GDM1 (cell line): ENCODE measurements at places on chromosomes 2 and 18.

- no peak for DNase-seq
Measured at GRCh38 chr2:200336980-200337615, 30.6 kb downstream of the SPATS2L start.

DNA sequence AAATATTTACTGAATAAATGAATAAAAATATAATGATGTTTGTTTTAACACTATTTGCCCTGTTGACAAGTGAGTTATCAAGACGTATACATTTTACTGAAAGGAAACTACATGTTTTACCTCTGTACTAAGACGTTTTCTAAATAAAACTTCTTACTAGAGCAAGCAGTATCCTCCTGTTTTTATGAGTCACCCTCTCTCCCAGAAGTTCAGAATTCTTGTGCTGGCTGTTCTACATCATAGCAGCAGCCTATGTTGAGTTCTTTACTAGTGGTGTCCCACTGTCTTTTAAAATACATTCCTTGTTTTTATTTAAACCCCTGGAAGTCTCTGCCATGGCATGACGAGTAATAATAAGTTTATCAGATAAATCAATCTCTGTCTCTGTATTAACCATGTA, 297.4 kb downstream of the CALCRL start:
- no peak for DNase-seq

GRCh38 chr2:122180972-122181371, 425.5 kb downstream of the TSN start:
- DNase-seq = no peak

DNA sequence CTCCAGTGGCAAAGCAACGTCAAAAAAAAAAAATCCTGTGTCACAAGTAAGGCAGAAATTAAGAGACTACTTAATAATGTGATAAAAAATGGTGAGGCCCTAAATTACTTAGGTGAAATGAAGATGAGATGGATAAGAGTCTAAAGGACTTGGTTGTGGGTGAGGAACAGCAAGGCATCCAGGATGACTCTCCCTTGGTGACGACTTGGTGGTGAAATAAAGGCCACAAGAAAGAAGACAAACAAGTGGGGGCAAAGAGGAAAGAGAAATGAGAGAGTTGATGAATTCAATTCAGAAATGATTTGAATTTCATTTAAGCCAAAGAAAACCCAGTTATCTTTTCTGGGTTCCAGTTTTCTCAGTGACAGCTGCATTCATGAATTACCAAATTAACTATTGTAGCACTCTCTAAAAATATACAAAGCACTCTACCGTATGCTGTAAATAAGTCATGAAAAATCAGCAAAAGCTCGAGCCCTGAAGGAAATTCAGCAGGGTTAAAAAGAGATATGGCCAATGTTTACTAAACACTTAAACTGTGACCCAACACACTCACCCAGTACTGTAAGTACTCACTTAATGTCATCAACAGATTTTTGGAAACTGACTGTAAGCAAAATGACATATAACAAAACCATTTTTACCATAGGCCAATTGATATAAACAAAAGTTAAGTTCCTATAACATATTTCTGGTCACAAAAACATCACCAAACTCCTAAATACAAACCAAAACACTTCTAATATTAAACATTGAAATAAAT, 1.4 kb downstream of the METTL8 start:
- no peak for DNase-seq

- no peak for DNase-seq
Measured at GRCh38 chr2:27885234-27885633, 5.0 kb downstream of the RBKS start.

GRCh38 chr2:174051741-174052583, 86.8 kb upstream of the SP3 start:
- no peak for DNase-seq

- DNase-seq = no peak
Measured at GRCh38 chr2:233009661-233010060, 3.4 kb downstream of the NGEF start.

DNA sequence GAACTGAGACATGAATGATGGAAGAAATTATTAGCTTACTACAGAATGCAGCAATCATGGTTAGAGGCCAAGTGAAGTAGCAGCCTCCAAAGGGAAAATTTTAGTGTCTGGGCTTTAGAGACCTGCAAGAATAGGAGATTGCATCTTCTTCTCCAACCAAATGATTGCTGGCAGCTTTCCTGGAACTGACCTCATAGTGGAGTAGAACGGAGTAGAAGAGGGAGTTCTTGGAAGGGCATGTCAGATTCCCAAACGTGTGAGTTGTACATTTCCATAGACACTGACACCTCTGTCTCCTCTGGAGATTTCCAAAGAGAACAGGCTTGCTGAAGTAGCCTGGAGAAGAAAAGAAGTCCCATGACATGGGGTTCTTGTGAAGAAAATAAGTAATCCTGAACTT, 169.8 kb upstream of the ERBB4 start:
- DNase-seq = no peak

DNA sequence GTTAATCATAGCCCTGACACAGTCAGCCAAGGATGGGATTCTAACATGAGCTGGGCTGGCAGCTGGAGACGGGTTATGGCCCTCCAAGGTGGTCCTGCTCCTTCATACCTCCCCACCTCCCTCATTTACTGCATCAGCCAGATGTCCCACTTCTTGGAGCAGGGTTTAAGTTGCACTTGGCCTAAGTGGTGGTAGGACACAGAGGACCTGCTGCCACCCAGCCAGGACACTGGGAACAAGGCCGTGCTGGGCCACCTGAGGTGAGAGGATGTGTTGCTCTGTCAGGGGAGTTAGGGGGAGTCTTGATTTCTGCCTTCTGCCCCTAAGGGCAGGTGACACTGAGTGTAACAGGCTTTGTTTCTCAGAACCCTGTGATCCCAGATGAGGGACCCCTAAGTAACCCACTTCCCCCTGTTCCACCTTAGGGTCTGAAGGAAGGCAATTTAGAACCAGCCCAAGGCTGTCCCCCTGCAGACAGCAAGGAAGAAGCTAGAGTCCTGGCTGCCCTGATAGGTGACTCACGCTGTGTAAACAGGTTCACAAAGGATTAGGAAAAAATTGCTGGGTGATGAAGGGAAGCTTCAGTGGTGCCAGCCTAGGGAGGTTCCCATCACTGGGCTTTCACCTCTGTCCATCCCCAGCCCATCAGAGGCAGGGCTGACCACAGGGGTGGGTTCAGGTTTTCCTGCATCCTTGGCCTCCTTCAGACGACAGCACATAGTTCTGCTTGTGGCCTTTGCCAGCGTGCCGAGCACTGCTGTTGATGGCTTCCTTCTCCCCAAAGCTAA, 114.3 kb upstream of the MCFD2 start:
- no peak for DNase-seq

DNA sequence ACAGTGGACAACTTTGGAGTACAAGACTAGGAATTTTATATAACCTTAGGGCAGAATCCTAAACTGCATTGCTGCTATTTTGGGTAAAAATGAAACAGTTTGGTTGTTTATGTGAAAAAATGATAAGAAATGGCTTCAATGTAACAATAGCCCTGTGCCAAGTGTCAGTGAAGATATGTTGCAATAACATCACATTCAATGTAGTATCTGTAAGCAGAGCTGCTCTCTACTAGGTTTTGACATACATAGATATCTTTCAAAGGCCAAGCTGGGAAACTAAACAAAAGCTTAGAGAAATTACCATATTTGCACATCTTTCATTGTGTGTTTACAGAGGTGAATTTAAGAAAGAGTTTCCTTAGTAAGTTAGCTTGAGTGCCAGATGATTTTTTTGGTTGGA, 135.0 kb upstream of the DOK6 start:
- no peak for DNase-seq

DNA sequence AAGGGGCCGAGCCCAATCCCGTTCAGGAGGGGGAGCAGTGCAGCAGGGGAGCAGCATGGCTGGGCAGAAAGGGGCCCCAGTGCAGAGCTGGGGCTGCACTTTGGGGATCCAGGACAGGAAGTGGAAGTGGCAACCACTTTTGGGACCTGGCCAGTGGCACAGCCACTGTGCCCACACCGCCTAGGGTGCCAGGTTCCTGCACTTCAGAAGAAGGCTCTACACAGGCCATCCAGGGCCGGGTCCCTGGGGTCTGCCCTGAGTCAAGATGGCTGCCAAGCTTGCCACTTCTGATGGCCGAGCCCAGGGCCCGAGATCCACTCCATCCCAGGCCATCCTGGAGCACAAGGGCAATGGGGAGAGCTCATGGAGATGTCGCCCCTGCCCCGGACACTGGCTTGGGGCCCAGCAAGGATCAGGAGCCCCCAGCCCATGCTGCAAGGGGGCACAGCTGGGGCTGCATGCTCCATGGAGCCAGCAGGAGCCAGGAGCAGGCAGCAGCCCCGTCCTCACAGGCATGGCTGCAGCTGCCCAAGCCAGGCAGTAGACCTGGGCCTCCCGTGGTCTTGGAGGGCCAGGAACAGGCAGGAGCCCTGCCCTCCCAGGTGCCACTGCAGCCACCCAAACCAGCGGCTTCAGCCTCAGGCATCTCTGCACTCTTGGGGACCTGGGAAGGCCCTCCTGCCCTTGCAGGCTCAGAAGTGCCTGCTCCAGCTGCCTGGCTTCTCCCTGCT, 35.0 kb upstream of the ID2 start:
- DNase-seq = no peak

DNA sequence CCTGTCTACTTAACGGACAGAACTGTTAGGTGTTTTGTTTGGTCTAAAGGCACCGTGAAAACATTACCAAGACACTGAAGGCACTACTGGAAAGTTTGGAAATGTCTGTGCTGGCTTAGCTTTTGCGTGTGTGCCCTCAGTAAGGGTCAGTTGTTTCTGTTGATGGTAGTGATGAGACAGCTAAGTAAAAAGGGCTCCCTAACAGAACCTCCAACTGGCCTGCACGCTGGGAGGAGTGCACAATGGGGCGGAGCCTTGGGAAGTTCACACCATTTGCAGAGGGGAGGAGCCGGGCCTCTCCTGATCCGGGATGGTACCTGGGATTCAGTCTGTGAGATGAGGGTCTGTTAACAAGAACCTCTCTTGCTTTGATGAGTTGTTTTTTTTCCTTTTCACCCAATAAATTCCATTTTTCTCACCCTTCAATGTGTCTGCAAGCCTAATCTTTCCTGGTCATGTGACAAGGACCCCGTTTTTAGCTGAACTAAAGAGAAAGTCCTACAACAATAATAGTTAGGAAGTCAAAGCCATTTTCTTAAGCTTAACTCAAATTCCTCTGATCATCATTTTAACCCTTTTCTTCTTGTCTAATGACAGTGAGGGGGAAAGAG, 368.7 kb downstream of the PARD3B start:
- DNase-seq = no peak

- DNase-seq = no peak
Measured at GRCh38 chr2:27724905-27725701, 46.4 kb upstream of the MRPL33 start.

GRCh38 chr2:190891372-190891771, 10.8 kb downstream of the GLS start:
- no peak for DNase-seq

- DNase-seq = no peak
Measured at GRCh38 chr2:74528600-74529356, 728 bp downstream of the AUP1 start.

GRCh38 chr2:53941749-53942148, 29.0 kb downstream of the PSME4 start:
- DNase-seq = no peak

GRCh38 chr2:169363560-169364150, 1.3 kb upstream of the LRP2 start:
- DNase-seq = no peak

DNA sequence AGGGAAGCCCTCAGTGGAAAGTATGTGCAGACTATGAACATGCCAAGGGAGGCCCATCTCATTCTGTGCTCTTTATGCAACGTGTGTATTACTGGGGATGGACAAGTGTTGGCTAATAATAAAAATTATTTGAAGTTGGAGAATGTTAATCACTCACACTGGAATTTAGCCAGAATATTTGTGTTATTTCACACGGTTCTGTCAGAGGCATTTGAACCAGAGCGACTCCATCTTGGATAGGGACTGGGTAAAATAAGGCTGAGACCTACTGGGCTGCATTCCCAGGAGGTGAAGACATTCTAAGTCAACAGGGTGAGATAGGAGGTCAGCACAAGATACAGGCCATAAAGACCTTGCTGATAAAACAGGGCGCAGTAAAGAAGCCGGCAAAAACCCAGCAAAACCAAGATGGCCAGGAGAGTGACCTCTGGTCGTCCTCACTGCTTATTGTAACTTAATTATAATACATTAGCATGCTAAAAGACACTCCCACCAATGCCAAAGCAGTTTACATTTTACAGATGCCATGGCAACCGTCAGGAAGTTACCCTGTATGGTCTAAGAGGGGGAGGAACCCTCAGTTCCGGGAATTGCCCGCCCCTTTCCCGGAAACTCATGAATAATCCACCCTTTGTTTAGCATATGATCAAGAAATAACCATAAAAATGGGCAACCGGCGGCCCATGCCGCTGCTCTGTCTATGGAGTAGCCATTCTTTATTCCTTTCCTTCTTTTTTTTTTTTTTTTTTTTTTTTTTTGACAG, 2.6 kb upstream of the FZD5 start:
- no peak for DNase-seq

DNA sequence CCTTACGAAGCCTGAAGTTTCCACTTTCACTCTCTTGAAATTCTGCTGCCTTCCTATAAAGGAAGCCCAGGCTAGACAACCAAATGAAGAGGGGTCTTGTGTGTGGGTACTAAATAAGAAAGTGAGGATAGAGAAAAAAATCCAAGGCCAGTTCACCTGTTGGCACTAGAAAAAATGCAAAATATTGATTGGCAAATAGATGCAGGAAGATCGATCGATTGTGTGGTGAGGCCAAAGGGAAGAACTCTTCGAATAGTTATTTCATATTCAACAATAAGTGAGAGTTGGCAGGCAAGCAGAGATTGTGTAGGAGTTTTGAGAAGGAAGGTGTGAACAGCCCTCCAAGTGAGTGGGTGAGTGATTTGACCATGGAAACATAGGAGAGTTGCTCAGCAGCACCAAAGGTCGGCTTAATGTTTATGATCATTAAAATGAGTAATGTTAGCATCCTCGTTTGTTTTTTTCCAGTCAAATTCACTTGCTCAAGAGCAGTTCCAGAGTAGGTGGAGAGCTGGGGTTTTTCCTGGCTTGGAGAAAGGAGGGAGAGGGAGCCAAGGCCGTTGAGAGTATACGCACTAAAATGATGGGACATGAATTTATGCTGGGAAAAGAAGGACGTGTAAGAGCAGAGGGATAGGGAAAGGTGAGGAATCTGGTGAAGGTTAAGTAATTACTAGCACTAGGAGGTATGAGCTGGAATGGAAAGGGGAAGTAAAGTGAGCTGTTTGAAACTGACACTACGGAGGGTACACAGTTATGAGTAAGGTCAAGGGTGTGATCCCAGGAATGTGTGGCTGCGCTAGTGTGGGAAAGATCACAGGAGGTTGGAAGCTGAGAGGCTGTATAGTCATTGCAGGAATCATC, 1.1 kb upstream of the NAPG start:
- no peak for DNase-seq

GRCh38 chr2:21382701-21383520, 259.1 kb downstream of the TDRD15 start:
- no peak for DNase-seq

GRCh38 chr18:543447-544078, 36.6 kb upstream of the CETN1 start:
- DNase-seq = no peak

DNA sequence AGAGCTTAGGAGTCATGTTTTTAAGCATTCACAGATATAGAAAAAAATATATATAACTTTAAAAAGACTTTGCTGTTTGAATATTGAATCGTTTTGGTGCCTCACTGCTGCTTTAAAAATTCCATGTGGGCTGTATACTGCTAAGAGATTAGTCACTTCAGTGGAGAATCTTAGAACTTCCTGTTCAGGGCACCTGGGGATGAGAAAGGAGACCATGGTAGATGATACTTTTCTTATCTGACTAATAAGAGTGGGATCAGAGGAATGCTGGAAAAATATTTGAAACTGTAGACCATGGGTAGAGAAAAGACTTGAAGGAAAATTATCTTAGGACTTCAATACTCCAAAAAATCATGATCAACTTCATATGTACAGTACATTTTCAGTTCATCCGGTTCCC, 442.2 kb upstream of the SETBP1 start:
- no peak for DNase-seq
